ENCODE measurements at places on chromosomes 11 and 22.
A peak's percentile ranks its signal among the peaks of the same experiment; 100 is the strongest.

DNA sequence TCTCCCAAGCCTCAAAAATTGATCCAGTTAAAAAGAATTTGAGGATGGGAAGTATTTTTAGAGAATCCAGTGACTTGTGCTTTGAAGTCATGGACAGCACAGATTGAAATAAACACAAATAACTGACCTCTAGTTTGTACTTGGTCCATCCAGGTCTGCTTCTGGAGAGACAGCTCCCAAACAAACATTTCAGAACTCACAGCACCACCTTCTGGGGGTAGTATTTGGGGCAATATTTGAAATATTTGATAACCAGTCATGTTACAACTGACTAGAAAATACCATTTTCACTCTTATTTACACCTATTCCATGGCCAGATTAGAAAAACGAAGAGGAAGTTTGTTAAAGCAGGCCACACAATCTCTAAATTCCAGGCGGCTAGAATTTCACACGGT lies 56.2 kb downstream of the CTSC start:
- DNase-seq: no peak

DNA sequence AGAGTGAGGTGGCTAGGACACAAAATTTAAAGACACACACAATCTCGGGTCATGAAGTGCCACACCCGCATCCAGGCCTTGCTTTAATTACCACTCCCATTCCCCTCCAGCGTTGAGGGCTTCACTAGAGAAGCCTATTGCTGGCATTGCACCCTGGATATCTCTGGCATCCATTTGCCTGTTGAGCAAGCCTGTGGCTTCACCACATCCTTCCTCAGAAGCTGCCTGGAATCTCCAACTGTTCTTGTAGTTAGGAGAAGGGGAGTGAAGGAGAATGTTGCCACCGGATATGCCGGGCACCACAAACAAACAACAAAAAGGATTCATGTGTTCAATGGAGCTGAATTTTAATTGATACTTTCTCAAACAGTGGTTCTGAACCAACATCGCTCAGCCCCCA lies 34.4 kb upstream of the RCN1 start:
- peak; percentile 18 for DNase-seq

DNA sequence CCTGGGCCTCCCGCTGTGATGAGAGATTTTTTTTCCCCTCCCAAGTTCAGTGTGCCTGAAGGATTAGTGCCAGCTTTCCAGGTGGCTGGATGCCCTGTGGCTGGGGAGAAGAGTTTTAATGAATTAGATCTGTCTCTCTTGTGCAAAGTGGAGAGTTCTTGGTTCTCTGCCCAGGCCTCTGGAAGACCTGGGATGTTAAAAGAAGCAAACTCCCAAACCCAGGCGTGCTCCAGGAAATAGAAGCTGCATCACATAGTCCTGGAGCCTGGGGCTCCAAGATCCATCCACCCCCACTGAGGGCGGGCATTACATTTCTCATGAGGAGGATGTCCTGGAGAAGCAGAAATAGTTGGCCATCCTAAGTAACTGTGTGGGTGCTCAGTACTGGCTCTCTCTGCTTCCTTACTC lies 30.6 kb downstream of the SDHAF2 start:
- DNase-seq: no peak

DNA sequence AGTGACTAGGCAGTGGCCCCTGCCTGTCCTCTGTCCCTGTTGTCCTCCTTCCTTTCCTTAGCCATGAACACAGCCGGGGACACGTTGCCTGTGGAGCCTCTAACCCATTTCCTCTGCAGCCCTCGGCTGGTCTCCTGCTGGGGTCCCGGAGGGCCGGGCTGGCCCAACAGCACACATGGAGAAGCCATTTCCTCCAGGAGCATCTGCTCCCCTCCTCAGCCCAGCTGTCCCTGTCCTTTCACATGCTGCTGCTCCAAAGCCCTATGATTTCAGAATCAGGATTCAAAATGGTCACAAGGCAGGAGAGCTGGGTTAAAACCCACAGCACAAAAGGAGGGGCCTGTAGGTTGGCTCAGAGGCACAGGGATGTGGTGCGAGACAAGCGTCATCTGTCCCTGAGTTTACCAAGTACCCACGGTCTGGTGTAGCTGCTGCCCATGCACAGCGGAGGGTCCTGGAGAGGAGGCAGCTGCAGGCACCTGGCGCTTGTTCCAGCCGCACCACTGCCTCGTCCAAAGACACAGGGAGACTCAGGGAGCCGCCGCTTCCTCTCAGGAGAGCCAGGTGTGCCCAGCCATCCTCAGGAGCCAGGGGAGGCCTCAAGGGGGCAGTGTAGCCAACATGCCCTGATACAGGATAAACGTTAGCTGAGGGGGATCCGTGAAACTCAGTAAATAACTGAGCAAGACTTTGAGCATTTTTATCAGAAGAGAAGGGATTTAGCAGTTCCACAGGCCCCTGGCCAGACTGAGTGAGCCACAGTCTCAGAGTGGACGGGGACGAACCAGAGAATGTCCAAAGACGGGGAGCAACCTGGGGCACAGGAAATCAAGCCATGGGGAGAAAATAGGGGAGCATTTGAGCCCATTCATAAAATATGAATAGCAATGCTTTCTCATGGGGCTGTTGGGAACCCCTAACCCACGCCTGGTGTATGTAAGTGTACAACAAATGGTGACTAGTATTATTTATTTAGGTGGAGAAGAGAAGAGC lies 3.9 kb upstream of the VSIG10L2 start:
- peak; percentile 56 for DNase-seq
